ENCODE measurements at places on chromosomes 6 and 20.

DNA sequence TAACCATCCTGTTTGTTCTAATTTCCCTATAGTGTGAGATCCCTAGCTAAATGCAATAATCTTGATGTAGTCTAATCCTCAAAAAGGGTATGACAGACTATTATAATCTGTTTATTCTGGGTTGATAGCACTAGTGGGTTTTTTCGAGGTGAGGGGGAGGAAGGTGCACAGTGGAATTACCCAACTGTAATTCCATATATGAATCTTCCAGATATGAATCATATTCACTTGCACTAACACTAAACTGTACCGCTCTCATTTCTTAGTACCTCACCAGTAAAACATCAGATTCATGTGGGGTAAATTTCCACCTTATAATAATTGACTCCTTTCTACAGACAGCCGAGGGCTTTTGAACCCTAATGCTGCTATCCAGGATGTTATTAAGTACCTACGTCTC, 16.5 kb downstream of the NCOA7 start:
- H3K27me3 ChIP-seq: peaks cover 2% of the 10 kb centered on the region
- H3K4me1 ChIP-seq: peaks cover 83% of the 10 kb centered on the region
- peak; percentile 35 for DNase-seq
- H3K4me3 ChIP-seq: no peak overlapping the region

DNA sequence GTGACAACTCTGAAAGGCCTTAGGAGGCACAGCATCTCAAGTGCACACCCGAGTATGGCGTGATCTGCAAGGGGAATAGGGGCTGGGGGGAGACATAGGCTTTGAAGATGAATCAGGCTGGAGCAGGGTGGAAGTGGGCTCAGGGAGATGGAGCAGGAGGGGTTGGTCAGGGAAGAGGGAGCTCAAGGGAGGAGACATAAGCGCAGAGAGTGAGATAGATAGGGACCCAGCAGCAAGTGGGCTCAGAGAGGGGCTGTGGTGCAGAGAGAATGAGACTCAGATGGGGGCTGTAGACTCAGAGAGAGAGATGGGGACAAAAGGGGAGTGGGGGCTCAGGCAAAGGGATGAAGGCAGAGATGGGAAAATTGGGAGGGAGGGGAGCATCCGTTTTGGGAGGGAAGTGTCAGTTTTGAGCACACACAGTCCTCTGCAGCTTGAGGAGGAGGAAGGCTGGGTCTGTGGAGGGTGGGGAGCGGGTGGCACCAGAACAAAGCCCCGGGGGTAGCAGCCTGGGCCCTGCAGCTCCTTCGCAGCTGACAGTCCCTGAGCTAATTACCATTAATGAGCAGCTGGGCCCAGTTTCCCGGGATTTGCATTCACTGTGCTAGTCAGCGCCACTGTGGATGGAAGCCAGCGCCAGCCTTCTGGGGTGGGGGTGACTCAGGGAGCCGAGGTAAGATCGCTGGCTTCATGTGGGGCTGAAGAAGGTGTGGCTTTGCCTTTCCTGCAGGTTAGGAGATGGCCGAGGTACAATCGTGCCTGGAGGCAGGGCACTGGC, 18.7 kb downstream of the SRXN1 start:
- H3K4me1 ChIP-seq: no peaks in the 10 kb centered on the region
- H3K27ac ChIP-seq: no peak overlapping the region
- no peak overlapping the region for H3K4me3 ChIP-seq
- H3K36me3 ChIP-seq: no peaks in the 10 kb centered on the region
- peaks cover 9% of the 10 kb centered on the region for H3K27me3 ChIP-seq

- DNase-seq: no peak
- no peaks in the 10 kb centered on the region for H3K36me3 ChIP-seq
- no peak overlapping the region for H3K27ac ChIP-seq
- peaks cover 6% of the 10 kb centered on the region for H3K27me3 ChIP-seq
These were observed 106.0 kb upstream of the CST7 start for GRCh38 chr20:24842918-24843715.

- no peak overlapping the region for H3K4me3 ChIP-seq
- H3K27ac ChIP-seq: no peak overlapping the region
- peaks cover 44% of the 10 kb centered on the region for H3K36me3 ChIP-seq
- no peaks in the 10 kb centered on the region for H3K27me3 ChIP-seq
These were observed 18.3 kb upstream of the ZBTB2 start for GRCh38 chr6:151409679-151410078.

- H3K27ac ChIP-seq: no peak overlapping the region
- H3K4me3 ChIP-seq: no peak overlapping the region
- no peaks in the 10 kb centered on the region for H3K36me3 ChIP-seq
- H3K4me1 ChIP-seq: no peaks in the 10 kb centered on the region
- DNase-seq: no peak
These were observed 676.2 kb downstream of the CBLN4 start for GRCh38 chr20:55329108-55329507.

- no peak for DNase-seq
- H3K36me3 ChIP-seq: no peaks in the 10 kb centered on the region
- H3K27ac ChIP-seq: no peak overlapping the region
- H3K4me1 ChIP-seq: no peaks in the 10 kb centered on the region
- H3K4me3 ChIP-seq: no peak overlapping the region
These were observed 263.2 kb upstream of the NT5E start for GRCh38 chr6:85186546-85187175.

DNA sequence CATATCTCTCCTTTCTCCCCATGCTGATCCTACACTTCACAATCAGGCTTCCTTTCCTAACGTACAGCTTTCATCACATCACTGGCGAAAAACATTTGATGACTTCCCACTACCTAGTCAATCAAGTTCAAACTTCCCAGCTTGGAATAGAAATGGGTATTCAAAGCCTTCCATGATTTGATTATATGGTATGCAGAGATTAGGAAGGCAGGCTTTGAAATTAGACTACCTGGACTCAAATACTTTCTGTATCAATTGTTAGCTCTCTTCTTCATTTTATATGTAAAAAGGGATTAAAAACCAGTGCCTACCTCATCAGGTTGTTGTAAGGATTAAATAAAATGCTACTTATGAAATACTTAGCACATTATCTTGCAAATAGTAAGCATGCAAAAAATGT, 7.7 kb downstream of the NCOA6 start:
- H3K27ac ChIP-seq: no peak overlapping the region
- peaks cover 44% of the 10 kb centered on the region for H3K4me1 ChIP-seq
- DNase-seq: no peak
- no peak overlapping the region for H3K4me3 ChIP-seq
- no peaks in the 10 kb centered on the region for H3K27me3 ChIP-seq

GRCh38 chr20:16113736-16114135, 459.5 kb downstream of the KIF16B start:
- H3K4me1 ChIP-seq: no peaks in the 10 kb centered on the region
- no peaks in the 10 kb centered on the region for H3K36me3 ChIP-seq
- no peak for DNase-seq
- H3K4me3 ChIP-seq: no peak overlapping the region

DNA sequence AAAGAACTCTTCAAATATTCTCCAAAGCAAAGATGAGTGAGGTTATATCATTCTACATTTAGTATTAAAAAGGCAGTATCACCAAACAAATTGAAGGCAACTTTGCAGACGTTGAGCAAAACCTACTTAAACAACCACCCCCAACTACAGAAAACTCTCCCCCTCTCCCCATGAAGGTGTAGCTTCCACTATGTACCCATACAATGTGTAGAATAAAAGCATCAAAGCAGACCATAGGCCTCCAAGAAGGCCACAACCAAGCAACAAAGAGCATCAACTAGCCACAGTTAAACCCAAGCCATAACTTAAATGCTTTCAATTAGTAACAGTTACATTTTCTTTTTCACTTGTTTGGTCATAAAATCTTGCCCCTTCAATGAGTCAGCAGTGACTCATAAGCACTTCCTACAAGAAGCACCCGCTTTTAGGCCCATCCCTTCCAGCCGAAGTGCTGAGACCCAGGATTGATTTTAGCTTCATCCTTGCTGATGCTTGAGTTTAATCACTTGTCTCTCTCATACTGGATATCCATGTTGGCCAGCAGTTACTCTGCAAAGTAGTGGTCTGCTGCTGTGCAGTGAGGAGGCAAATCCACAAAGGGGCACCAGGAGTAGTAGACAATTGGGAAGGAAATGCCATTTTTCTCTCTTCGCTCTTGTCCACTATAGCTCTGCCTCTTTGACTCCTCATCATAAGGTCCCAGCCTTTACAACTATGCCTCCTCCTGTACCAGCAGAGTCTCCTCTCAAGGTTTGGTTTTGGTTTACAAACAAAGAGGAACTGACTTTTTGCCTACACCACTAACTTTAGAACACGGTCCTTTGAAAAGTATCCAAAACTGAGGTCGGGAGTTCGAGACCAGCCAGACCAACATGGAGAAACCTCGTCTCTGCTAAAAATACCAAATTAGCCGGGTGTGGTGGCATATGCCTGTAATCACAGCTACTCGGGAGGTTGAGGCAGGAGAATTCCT, 8.4 kb upstream of the NUP153 start:
- peak; percentile 59 for DNase-seq
- H3K4me3 ChIP-seq: peak overlapping the region; percentile 63
- H3K36me3 ChIP-seq: no peaks in the 10 kb centered on the region

- H3K27ac ChIP-seq: no peak overlapping the region
- H3K27me3 ChIP-seq: peaks cover 32% of the 10 kb centered on the region
- no peaks in the 10 kb centered on the region for H3K36me3 ChIP-seq
These were observed 11.5 kb upstream of the ZNF133 start for GRCh38 chr20:18276821-18277220.

GRCh38 chr20:24762371-24762770, 186.7 kb upstream of the CST7 start:
- H3K27me3 ChIP-seq: peaks cover 11% of the 10 kb centered on the region
- no peak overlapping the region for H3K4me3 ChIP-seq
- H3K36me3 ChIP-seq: no peaks in the 10 kb centered on the region

DNA sequence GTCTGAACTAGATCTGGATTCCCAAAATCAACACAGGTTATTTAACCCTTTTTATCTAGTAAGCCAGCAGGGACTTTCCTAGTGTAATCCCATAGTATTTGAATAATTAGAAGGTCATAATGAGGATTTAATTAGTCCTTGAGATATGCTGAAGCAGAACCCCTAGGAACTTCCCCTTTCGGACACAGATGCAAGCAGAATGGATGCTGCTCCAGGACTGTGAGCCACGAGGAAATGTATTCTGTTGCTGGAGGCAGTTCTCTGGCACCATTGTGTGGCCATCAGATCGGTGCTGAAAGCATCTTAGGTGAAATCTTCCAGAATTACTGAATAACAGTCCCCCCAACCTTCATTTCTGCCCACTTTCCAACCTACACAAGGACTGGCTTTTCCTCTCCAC, 206.9 kb downstream of the TMEM242 start:
- H3K4me3 ChIP-seq: no peak overlapping the region
- H3K4me1 ChIP-seq: peaks cover 2% of the 10 kb centered on the region
- H3K27ac ChIP-seq: no peak overlapping the region
- no peaks in the 10 kb centered on the region for H3K27me3 ChIP-seq

GRCh38 chr20:56217829-56218228, 30.7 kb upstream of the MC3R start:
- peaks cover 6% of the 10 kb centered on the region for H3K27me3 ChIP-seq
- no peak overlapping the region for H3K4me3 ChIP-seq
- H3K4me1 ChIP-seq: no peaks in the 10 kb centered on the region
- H3K27ac ChIP-seq: no peak overlapping the region

GRCh38 chr6:53119349-53119748, 29.3 kb downstream of the GCM1 start:
- H3K4me3 ChIP-seq: no peak overlapping the region
- H3K36me3 ChIP-seq: no peaks in the 10 kb centered on the region
- no peaks in the 10 kb centered on the region for H3K4me1 ChIP-seq
- peaks cover 3% of the 10 kb centered on the region for H3K27me3 ChIP-seq
- H3K27ac ChIP-seq: no peak overlapping the region
- no peak for DNase-seq

DNA sequence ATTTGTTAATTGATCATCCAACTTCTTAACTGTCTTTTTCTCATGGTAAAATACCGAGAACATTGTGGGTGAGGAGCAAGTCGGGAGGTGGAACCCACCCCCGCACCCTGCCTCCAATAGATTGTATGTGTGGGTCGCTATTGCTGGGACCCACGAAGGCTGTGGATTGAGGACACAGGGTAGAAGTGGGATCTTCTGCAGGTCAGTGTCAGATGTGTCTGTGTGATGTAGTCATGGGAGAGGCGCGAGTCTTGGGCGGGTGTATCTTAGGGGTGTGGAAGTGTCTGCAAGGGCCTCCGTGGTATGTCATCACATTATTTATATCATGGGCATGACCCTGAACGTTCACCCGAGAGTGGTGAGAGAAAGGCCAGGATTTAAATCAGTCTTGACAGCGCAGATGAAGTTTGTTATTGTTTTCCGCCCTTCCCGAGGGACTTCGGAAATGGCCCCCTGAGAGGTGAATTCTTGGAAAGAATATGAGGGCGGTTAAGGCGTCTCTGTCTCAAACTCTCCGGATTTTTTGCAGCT, 472 bp upstream of the PAQR8 start:
- H3K27me3 ChIP-seq: no peaks in the 10 kb centered on the region
- peaks cover 3% of the 10 kb centered on the region for H3K36me3 ChIP-seq
- H3K27ac ChIP-seq: peak overlapping the region; percentile 81

GRCh38 chr6:161434921-161435747, 161.3 kb upstream of the AGPAT4 start:
- no peaks in the 10 kb centered on the region for H3K36me3 ChIP-seq
- no peaks in the 10 kb centered on the region for H3K4me1 ChIP-seq
- no peak overlapping the region for H3K4me3 ChIP-seq
- DNase-seq: no peak
- H3K27ac ChIP-seq: no peak overlapping the region

GRCh38 chr20:57605045-57605444, 15.2 kb downstream of the ZBP1 start:
- peaks cover 21% of the 10 kb centered on the region for H3K4me1 ChIP-seq
- peak overlapping the region; percentile 50 for H3K27ac ChIP-seq
- DNase-seq: no peak
- no peak overlapping the region for H3K4me3 ChIP-seq
- H3K27me3 ChIP-seq: no peaks in the 10 kb centered on the region

DNA sequence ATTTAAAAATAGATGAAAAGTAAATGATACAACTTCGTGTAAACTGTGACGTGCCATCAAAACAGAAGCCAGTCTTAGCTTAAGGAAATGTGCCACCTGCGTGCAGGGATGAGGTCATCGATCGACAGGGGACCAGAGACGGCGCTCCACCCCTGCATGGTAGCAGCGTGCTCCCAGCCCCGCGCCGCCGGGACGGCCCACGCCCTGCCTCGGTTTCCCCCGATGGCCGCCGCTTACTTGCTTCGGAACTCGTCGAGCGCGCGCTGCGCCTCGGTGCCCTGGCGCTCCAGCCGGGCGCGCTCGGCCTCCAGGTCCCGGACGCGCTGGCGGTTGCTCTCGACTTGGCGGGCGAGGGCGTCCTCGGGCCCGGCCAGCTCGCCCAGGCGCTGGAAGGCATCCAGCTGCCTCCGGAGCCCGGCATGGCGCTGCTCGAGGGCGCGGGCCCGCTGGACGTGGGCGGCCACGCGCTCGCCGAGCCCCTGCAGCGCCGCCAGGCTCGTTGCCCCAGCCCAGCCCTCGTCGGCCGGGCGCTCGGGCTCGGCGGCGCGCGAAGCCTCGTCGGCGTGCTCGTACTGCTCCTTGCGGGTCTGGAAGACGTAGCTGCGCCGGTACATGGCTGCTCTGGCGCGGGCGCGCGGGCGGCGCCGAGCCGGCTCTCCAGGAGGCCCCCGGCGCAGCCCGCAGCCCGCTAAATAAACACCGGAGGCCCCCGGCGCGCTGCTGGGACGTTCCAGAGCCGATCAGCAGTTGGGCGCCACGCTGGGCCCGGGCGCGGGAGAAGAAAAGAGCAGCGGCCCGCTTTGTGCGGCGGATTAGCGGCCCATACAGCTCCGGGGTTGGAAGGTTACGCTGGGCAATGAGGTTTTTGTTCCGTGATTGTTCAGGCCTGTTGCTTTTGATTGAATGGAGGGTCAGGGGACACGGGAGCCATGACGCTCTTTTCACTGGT, at the start of gene BFSP1:
TSS of gene BFSP1 (minus strand) at position 664 of the 949 bp plus-strand sequence. CDS start at position 614, 50 bp downstream.
- DNase-seq: peak; percentile 72
- H3K27me3 ChIP-seq: peaks cover 3% of the 10 kb centered on the region
- H3K4me3 ChIP-seq: peak within 1 kb of the TSS; percentile 88

GRCh38 chr20:41245086-41245707, 72.3 kb downstream of the ZHX3 start:
- no peak overlapping the region for H3K4me3 ChIP-seq
- no peak overlapping the region for H3K27ac ChIP-seq
- H3K4me1 ChIP-seq: peaks cover 6% of the 10 kb centered on the region
- peak; percentile 12 for DNase-seq

Measured in activated CD4-positive, alpha-beta memory T cell treated with anti-CD3 and anti-CD28 coated beads for 36 hours (primary cell).